ENCODE measurements at places on chromosomes 4 and X.

DNA sequence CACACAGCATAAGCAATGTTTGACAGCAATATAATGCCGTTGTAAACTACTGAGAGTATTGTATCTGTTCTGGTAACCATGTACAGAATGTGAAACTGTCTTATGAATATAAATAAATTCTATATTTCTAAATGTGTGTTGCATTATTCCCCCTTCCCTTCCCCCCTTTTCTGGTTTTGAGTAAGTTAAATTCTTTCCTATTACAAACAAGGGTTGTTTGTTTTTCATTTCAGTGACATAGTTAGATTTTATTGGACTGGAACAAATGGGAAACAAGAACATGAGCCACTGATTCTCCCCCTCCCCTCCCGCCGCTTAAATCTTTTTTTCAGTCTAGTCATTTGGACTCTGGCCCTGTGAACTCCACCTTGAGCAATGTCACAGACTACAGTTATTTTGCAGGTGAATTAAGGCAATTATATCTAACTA is 69.8 kb downstream of the GPAT3 start:
- no peak for DNase-seq

DNA sequence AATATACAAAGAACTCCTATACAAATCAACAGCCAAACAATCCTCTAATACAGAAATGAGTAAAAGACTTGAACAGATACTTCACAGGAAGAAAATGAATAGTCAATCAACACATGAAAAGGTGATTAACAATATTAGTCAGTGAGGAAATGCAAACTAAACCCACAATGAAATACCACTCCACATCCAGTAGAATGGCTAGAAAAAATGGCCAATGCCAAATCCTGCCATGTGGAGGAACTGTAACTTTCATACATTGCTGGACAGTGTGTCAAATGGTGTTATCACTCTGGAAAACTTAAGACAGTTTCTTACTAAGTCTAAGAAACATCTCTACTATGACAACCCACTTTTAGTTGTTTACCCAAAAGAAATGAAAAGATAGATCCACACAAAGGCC is 59.5 kb downstream of the NSG1 start:
- no peak for DNase-seq

GRCh38 chr4:85488416-85488815 is 13.5 kb downstream of the ARHGAP24 start:
- no peak for DNase-seq

GRCh38 chrX:150161193-150161592 is 201.9 kb upstream of the MAMLD1 start:
- DNase-seq, result no peak

DNA sequence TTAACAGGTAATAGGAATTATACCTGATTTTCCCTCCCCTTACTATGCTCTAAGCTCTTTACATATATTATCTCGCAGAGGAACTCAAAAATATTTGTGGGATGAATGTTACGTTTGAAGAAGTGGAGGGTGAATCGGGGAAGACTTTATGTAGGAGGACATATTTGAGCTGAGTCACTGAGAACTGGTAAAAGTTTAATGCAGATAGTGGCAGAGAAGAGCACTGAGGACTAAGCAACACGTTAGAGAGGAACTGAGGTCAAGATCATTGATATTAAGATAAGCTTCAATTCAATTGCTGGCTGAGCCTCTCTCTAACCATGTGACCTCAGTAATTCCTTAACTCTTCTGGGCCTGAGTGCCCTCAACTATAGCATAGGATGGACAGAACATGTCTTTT is 26.4 kb upstream of the ELOVL6 start:
- no peak for DNase-seq

DNA sequence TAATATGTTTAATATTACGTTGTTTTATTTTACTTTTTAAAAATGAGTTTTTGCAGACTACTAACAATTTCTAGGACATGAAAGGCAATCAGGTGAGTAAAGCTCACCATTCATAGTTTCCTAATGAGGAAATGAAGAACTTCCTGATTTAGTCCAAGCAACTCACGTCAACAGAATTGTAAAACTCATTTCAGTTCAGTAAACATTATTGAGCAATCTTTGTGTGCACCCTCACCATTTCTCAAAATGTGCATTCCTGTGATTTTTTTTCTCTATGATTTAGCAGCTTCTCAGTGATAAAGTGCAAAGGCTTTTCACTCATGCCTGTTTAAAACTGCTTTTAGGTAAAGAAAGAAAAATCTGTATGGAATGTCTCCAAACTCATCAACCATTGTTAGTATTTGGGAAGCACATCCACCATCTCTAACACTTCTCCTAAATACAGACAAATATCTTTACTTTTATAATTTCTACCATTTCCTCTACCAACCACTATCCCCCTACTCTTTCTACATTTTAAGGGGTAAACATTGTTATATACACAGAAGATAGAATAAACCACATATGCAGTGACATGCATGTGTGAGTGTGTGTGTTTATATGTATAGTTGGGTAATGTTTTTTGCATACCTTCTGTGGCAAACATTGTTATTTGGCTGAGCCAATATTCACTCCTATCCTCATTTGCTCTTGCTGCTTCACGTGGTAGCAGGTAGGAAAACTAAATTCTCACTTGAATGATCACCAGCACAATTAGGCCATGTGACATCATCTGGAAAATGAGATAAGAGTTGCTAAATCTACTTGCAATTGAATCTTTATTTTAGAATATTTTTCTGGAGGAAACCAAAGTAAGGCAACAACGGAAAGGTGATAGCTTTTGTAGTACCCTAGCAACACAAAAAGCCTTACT is 54.7 kb upstream of the PRDM8 start:
- DNase-seq, result no peak

- DNase-seq, result no peak
Observed at GRCh38 chrX:140913802-140914501, 88.4 kb upstream of the SPANXB1 start.

DNA sequence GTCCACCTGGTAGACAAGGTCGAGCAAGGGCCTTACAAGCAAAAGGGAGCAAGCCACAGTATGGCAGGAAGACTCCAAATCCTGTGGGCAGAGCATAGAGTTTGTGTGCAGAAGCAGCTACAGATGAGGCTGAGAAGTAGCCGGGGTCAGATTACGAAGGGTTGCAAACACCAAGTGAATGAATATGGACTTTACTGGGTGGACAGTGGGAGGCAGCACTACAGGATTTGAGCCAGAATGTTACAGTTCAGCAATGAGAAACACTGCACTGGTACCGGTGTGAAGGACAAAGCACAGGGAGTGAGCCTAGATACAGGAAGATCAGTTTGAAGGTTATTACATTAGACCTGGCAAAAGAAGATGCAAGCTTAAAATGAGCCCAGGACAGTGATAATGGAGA is 46.1 kb upstream of the HOPX start:
- peak; percentile 6 for DNase-seq

DNA sequence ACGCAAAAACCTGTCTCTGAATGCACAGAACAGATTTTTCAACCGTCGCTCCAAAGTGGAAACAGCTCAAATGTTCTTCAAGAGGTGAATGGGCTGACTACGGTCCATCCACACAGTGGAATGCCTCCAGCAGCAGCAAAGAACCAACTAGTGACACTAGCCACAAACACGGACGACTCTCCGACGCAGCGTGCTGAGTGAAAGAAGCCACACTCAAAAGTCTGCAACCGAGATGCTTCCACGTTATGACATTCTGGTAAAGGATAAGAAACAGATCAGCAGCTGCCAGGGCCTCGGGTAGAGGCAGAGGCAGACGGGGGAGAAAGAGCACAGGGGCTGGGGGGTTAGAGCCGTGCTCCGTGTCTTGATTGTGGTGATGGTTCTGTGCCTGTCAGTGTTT is 125.2 kb downstream of the AFAP1 start:
- no peak for DNase-seq

DNA sequence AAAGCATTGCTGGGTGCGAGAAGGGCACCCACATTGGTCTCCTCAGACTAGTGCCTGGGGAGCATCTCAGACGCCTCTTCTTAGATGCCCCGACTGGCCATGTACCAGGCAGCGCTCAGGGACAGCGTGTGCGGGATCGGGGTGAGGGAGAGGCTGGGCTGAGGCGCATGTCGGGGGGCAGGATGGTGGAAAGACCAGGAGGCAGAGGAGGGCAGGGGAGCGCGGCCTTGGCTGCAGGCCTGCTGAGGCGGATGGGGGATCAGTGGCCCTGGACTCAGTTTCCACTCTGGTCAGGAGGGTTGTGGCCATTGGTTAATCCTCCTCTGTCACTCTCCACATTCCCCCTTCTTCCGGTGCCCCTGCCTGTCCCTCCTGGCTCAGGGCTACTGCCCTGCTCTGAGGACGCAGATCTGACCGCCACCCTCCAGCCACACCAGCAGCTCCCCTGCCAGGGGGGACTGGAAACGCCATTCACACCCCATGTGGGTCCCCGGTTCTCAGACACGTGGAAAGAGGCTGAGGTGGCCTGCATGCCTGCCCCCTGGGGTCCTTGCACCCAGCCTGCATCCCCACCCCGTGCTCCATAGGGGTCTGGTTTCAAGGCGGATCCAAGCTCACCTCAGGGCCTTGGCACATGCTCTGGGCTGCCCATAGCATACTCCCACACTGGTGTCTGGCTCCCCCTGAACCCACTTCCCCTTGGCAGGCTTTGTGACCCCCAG is 105.9 kb downstream of the CPZ start:
- DNase-seq, result no peak

DNA sequence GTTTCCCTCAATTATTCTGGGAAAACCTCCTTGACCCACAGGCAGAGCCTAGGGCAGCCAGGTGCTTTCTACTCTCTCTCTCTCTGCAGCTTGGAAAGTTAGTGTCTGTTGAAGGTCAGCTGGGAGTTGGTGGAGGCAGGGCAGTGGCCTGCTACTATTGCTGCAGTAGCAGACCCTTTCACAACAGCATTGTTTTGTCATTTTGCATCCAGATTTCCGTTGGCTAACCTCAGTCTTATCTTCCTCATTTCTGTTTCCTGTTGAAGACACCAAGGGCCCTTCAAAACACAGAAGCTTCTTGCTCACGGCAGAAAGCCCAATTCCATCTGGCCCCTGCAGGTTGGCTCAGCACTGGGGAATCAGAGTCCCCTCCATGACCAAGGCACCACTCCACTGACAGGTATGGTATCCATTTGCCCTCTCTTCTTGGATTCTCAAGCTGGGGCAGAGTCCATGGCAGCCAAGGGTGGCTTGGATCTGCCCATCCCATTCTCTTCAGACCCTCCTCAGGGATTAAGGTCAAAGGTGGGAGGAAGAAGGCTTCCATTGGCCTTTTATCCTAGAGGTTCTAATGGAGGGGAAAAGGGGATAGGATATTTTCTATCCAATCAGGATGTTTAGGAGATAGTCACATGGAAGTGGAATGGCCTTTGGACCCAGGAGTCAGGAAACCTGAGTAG is 24.6 kb downstream of the VSIG4 start:
- DNase-seq, result no peak

DNA sequence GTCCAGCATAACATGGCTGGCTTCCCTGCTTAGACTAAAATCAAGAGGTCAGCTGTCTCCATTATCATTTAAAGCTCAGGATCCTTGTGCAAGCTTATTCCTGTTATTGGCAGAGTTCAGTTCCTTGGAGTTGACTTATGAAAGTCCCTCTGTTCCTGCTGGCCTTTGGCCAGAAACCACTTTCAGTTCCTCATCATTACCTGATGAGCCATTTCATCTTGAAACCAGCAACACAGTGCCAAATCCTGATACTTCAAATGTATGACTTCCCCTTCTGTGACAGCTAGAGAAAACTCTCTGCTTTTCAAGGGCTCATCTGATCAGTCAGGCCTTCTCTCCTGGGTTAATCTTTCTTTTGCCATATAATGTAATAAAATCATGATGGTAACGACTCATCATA is 110.6 kb upstream of the FSTL5 start:
- no peak for DNase-seq

GRCh38 chr4:2399631-2400190 is 18.7 kb downstream of the ZFYVE28 start:
- no peak for DNase-seq

DNA sequence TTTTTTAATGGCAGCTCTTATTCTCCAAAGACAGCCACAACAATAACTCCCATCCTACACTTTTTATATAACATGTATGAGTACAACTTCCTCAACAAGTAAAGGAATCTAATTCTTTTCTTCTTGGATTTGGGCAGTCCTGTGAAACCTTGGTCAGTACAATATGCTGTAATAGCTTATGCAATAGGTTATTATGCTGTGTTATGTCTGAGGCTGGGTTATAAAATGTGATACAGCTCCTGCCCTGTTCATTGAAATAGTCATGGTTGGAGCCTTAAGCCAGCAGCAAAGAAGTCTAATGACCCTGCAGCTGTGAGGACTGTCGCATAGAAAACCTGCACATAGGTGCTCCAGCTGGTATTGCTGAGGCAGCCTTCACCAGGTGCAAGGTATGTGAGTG is 215.8 kb upstream of the RASGEF1B start:
- DNase-seq, result no peak

- DNase-seq, result no peak
Observed at GRCh38 chr4:147960971-147961370, 229.1 kb downstream of the ARHGAP10 start.

GRCh38 chr4:129682586-129682985 is 586.6 kb downstream of the C4orf33 start:
- DNase-seq, result no peak

- no peak for DNase-seq
Observed at GRCh38 chr4:42865572-42866189, 26.8 kb upstream of the GRXCR1 start.

GRCh38 chrX:138287205-138287877 is 424.2 kb downstream of the FGF13 start:
- DNase-seq, result no peak

GRCh38 chrX:66728818-66729271 is 90.0 kb upstream of the EDA2R start:
- no peak for DNase-seq

GRCh38 chr4:104966349-104967033 is 180.2 kb upstream of the TET2 start:
- DNase-seq, result no peak

DNA sequence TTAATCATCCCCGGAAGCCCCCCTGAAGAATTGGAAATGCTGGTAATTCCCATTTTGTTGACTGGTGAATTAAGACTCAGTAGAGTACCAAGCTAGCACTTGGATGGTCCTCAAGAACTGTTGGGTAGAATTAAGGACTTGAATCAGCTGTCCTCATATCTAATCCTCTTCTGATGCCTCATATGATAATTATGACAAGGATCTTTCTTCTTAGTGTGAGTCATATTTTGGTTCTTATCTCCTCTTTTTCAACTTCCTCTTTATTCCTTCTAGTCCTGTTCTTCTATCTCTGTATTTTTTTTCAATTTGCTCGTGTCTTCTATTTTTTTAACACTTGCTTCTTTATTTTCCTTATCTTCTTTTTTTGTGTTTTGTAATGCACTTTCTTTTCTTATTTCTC is 206.3 kb upstream of the ANXA3 start:
- no peak for DNase-seq

- DNase-seq, result no peak
Observed at GRCh38 chr4:66885501-66886165, 659.7 kb downstream of the CENPC start.

DNA sequence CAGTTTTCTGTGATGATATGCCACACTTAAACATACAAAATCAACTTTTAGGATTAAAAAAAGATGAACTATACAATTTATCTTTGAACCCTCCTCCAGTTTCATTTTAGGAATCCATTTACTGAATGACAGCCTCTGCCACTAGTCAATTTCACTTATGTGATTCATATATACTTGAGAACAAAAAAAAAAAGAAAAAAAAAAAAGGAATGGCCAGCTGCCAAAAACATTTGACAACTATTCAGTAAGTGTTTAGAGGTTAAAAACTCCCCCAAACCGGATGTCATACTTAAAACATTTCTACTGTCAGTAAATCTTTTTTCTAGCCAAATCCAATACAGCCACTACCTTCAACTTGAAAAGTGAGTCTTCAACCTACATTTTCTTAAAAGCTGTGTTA is 266.7 kb upstream of the MAGEB2 start:
- peak; percentile 26 for DNase-seq
